MM.1S (cell line): ENCODE measurements at places on chromosomes 11 and 22.
A peak's percentile ranks its signal among the peaks of the same experiment; 100 is the strongest.

DNA sequence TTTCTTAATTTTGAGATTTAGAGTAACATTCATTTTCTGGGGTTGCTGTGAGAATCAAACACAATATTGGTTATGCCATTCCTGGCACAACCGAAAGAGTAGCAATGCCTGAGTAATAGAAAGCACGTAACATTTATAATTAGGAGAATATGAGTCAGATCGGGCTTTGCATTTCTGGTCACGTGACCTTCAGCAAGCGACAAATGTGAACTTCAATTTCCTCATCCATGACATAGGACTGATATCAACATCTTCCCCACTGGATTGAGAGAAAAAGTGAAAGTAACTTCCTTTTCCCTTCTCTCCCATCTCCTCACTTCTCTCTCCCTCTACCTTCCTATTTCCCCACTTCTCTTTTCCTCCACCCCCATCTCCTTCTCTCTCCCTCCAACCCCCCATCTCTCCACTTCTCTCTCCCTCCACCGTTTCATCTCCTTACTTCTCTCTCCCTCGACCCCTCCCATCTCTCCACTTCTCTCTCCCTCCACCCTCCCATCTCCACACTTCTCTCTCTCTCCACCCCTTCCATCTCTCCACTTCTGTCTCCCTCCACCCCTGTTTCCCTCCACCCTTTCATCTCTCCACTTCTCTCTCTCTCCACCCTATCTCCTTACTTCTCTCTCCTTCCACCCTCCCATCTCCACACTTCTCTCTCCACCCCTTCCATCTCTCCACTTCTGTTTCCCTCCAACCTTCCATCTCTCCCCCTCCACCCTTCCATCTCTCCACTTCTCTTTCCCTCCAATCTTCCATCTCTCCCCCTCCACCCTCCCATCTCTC is 33.5 kb upstream of the CAT start:
- no peak for DNase-seq

DNA sequence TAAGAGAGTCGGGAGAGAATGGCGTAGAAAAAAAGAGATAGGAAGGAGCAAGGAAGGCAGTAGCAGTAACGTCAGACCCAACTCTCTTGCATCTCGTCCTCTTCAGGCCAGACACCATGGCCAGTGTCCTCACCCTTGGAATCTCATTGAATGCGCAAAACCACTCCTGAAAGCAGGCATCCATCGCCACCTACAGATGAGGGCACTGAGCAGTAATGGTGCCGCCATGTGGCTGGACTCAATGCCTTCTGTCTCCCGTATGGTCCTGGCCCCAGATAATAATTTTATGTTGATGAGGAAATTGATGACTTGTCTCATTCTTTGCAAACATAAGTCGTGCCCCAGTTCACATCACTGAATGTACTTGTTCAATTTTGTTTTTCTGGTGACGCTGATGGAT is 17.8 kb upstream of the ALX4 start:
- no peak for DNase-seq

- DNase-seq: no peak
These were observed 37.0 kb downstream of the AMPD3 start for GRCh38 chr11:10492084-10492483.

DNA sequence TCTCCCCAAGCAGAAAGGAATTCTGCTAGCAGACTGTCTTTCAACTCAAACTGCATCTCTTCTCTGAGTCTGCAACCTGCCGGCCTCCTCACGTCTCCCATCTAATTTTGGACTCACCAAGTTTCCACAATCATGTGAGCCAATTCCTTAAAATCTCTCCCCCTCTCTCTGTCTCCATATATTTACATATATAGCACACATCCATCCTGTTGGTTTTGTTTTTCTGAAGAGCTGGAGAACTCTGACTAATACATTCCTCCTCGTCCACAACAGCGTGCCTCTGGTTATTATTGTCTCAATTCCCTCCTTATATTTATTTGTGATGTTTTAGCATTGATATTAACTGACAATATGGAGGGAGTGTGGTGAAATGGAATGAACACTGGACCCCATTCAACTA is 29.6 kb upstream of the FJX1 start:
- no peak for DNase-seq

DNA sequence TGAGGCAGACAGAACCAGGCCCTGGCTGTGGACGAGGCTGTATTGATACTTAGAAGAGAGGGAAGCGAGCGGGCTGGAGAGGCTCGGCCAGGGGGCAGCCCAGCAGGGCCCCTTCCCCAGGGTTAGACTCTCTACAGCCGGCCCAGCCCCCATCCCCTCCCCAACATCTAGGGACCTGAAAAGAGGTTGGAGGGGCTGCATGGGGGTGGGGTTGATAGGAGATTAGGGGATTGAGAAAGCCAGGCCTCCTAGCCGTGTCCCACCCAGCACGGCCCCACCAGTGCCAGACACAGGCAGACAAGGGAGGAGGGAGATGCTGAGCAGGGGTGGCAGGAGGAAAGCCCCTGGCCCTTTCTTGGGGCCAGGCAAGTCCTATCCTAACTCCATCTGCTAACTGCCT is 5.7 kb downstream of the LSP1 start:
- DNase-seq: no peak

DNA sequence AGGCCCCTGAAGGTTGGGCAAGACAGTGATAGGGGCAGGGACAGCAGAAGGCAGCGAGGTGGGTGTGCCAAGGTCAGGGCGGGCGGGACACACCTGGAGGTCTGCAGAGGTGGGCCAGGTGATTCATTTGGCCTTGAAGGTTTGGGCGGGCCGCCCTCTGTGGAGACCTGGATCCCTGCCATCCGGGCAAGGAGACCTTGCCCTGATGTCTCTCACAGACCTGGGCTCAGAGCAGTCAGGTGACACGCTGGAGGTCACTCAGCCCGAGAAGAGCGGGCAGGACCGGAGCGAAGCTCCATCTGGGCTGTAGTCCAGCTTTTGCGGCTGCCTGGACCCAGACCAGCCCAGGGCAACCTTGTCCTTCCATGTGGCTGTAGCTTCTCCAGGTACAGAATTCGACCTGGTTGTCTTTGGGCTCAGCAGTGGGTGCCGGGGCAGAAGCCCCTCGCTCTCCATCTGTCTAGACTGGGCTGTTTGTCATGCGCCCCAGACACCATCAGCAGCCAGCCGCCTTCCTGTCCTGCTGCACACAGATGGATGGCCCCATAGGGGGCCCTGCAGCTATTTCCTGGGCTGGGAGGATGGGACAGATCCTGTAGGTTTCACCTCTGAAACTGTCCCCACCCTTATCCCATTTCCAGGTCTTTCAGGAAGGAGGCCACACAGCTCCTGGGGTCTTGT is 3.1 kb downstream of the MRGPRG start:
- DNase-seq: no peak

- no peak for DNase-seq
These were observed 7.0 kb upstream of the SLC1A2 start for GRCh38 chr11:35426351-35426750.

GRCh38 chr11:86902345-86902744 is 52.9 kb downstream of the FZD4 start:
- no peak for DNase-seq

DNA sequence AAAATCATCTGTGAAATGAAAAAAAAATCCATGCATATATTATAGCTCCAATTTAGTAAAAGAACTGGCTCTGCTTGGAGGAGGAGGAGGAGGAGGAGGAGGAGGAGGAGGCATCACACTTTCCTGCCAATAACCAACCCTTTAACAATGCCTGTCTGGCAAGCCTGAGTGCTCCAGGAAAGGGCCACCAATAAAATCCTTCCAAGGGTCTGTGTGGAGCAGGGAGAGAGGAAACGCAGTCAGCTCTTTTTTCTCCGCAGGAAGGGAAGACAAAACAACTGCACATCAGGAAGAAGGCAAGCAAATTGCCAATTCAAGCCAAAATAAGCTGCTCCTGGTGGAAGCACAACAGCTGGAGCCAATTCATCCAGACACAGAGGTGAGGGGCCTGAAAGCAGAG is 139.0 kb downstream of the KCNC1 start:
- DNase-seq: no peak

GRCh38 chr11:15473954-15474837 is 359.5 kb downstream of the INSC start:
- peak; percentile 85 for DNase-seq

DNA sequence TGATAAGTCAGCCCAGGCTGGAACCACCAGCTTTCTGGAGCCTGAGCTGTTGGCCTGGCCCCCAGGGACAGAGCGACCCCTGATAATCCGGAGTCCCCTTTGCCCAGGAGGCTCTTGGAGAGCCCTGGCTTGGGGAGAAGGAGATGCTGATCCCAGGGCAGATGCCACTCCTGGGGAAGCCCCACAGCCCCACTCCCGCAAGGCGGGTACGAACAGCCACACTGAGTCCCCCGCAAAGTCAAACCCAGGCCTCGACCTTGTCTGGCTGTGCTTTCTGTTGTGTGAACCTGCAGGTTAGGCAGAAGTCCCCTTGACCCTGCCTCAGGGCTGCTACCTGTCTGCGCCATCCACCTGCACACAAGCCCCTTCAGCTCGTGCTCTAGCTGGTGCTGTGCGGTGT is 108.0 kb downstream of the KCNQ1OT1 start:
- DNase-seq: no peak

DNA sequence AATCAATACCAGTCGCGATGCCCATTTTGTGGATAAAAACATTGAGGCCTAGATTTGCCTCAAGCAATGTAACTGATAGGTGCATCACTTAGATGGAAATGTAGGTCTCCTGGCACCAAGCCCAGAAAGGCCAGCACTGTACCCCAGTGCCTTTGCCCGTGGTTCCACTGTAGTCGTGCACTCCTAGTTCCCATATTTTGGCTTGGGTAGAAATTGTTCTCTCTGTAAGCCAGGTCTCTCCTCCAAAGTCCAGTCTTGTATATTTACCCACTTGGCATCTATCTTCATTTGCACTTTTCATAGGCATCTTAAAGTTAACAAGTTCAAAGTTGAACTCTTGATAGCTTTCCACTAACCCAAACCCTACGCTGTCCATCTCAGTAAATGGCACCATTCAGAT is 41.6 kb upstream of the DMC1 start:
- DNase-seq: no peak

GRCh38 chr22:40493441-40493840 is 123.0 kb downstream of the SGSM3 start:
- no peak for DNase-seq

DNA sequence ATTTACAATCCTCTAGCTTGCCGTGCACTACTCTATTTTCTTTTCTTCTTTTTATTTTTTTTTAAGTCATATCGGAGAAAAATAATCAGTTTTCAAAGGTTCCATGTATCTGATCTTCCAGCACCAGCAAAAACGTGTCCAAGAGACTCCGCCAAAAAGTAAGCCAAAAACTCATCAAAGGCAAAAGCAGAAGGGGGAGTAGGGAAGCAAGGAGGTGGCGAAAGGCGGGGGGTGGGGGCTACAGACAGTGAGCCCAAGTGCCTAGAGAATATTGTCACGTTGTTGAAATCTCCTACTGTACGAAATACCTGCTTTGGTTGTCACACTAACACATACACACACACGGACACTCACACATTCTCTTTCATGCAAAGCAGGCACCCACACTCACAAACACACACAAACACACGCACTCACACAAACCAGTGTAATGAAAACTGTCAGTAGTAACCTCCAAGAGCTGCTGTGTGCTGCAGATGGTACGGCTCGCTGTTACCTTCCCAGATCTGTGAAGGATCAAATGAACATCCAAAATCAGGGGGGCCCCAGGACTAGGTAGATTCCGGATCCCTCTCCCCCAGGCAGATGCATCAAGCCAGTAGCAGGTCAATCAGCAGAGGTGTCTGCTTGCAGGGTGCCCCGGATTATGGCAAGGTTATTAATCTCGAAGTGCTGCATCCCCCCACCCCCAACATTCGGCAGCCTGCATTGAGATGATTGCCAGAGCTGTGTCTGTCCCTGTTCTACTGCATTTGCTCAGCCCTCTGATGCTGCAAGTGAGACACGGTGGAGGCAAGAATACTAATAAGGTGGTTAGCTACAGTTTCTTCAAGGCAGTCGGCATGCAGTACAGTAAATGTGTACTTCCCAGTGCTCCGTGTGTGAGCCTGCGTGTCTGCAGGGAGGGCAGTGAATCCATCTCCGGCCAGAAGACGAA is at the start of gene LRRC4C:
Gene LRRC4C, minus strand, starts transcription at position 188 of the 937 bp plus-strand sequence.
- no peak for DNase-seq
